Right atrium auricular region (tissue), 2 donors: ENCODE measurements at places on chromosomes 11 and 22. TPM values are rescaled to one million over a fixed set of nuclear protein-coding genes. Genes with fewer than 3 reads are reported as not detected.
A peak's percentile ranks its signal among the peaks of the same experiment; 100 is the strongest.

- no peaks in the 10 kb centered on the region for H3K27me3 ChIP-seq
- H3K4me1 ChIP-seq, result no peaks in the 10 kb centered on the region
- H3K27ac ChIP-seq, result no peak overlapping the region
- no peak for DNase-seq
- H3K36me3 ChIP-seq, result no peaks in the 10 kb centered on the region
These were observed 16.4 kb downstream of the NRIP3 start for GRCh38 chr11:8987446-8987845.

- no peaks in the 10 kb centered on the region for H3K27me3 ChIP-seq
- H3K4me1 ChIP-seq, result no peaks in the 10 kb centered on the region
- DNase-seq, result no peak
- H3K4me3 ChIP-seq, result no peak overlapping the region
These were observed 107.7 kb downstream of the CADM1 start for GRCh38 chr11:115396533-115396932.

DNA sequence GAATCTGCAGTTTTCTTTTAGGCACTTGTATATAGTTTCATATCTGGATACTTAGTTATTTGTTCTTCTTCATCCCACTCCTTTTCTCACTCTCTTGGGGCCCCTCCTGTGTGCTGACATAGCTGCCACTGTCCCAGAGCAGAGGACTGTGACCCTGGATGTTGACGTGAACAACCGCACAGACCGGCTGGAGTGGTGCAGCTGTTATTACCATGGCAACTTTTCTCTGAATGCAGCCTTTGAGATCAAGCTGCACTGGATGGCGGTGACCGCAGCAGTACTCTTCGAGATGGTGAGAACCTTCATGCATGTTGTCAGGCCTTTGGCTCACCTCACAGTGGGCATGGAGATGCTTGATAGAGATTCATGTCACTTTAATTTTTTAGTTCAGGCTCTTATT lies 50.9 kb upstream of the YWHAH start:
- DNase-seq, result no peak
- H3K27ac ChIP-seq, result no peak overlapping the region
- peaks cover 43% of the 10 kb centered on the region for H3K36me3 ChIP-seq
- H3K4me1 ChIP-seq, result no peaks in the 10 kb centered on the region

DNA sequence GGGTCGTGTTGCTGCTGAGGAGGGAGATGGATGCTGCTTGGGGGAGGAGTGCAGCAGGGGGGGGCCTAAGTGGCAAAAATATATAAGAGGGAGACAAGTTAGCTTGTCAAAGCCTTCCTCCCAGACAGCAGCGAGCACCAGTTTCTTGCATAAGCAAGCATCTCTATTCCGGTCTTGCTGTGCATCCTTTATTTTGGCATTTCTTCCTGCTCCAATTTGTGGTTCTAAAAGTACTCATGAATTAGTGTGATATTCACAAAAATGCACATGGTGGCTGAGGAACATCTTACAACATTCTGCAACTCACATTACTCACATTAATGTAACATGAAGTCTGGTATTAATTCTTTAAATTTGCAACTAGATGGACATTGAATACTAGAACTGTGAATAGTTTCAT lies 32.1 kb downstream of the GDPD5 start:
- no peaks in the 10 kb centered on the region for H3K36me3 ChIP-seq
- H3K27ac ChIP-seq, result no peak overlapping the region
- no peak overlapping the region for H3K4me3 ChIP-seq
- H3K27me3 ChIP-seq, result no peaks in the 10 kb centered on the region
- no peak for DNase-seq

DNA sequence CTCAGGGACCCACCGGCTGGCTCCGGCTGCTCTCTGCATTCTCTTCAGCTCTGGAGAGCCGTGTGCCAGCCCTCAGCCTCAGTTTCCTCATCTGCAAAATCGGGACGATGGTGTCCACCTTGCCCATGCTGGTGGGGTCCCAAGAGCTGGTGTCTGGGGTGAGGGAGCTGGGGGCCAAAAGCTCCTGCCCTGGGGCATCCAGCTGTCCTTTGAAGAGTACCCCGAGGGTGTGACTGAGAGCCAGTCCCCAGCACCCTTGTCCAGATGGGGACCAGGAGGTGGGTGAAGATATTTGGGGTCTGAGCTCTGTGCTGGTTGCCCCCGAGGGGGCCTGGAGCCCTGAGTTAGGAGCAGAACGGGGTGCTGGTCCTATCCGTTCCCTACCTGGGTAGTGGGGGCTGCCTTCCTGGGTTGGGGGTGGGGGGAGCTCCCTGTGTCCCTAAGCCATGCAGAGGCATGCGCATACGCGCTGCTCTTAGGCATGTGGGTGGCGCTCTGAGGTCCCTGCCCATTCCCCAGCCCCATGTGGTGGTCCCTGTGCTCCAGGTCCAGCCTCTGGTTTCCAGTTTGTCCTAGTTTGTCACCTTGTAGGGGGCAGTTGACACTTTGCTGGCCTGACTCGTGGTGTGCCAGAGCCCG lies 4.9 kb downstream of the LRP5 start:
- no peaks in the 10 kb centered on the region for H3K27me3 ChIP-seq
- peaks cover 59% of the 10 kb centered on the region for H3K4me1 ChIP-seq
- no peak for DNase-seq
- no peak overlapping the region for H3K4me3 ChIP-seq

GRCh38 chr22:29009148-29009547 lies 52.5 kb downstream of the C22orf31 start:
- H3K4me3 ChIP-seq, result no peak overlapping the region
- no peaks in the 10 kb centered on the region for H3K36me3 ChIP-seq
- H3K27ac ChIP-seq, result peak overlapping the region; percentile 72

- H3K36me3 ChIP-seq, result no peaks in the 10 kb centered on the region
- H3K27me3 ChIP-seq, result no peaks in the 10 kb centered on the region
- DNase-seq, result peak; percentile 83
- H3K4me3 ChIP-seq, result peak overlapping the region; percentile 86
- H3K27ac ChIP-seq, result peak overlapping the region; percentile 94
These were observed 1.8 kb downstream of the PANX1 start for GRCh38 chr11:94130298-94131046.

DNA sequence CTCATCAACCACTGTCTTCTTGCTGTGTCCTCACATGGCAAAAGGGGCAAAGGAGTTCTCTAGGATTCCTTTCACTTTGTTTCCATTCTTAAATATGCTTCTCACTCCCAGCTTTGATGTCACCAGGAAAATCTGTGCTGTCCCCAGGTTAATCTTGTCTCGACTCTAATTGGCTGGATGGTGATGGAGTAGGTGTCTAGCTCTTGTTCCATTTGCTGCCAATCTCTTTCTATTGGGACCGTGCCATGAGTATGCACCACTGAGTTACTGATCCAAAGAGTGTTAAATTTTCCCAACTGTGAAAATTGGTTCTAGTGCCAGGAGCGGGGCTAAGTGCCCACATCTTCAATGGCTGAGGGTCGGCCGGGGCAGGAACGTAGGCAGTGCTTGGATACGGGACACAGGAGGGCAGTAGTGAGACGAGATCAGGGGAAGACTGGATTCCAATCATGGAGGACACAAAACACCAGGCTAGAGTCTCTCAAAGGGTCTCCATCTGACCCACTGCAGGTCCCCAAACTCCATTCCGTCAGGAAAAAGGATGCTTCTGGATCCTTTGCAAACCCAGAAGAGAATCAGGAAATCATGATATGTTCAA lies 47.7 kb upstream of the CSNK2A3 start:
- H3K27me3 ChIP-seq, result no peaks in the 10 kb centered on the region
- H3K27ac ChIP-seq, result no peak overlapping the region
- peaks cover 32% of the 10 kb centered on the region for H3K4me1 ChIP-seq
- no peaks in the 10 kb centered on the region for H3K36me3 ChIP-seq
- no peak for DNase-seq
- H3K4me3 ChIP-seq, result no peak overlapping the region

DNA sequence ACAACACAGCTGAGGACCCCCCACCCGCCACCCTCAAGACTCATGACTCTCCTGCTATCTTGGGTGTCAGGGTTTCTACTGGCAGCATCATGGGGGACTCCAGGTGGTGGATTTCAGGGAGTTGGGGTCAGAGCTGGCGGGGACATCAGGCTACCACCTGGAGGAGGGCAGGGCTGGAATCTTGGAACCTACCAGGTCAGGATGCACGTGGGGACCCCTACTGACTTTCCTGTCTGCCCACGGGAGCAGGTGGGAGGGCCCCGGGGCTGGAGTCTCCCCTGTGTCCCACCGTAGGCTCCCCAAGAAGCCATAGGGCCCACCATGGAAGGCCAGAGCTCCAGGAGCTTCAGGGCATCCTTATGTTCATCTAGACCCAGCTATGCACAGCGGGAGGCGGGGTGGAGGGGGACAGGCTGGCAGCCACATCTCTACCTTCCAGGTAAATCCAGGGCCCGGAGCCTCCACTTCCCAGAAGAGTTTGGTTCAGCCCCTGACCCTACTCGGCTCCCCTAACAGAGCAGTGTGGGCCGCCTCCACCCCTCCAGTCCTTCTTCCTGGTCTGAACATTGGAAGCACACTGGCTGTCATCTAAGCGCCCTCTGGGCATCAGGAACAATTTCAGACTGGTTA lies 10.0 kb downstream of the SLC37A2 start:
- no peaks in the 10 kb centered on the region for H3K4me1 ChIP-seq
- no peak overlapping the region for H3K4me3 ChIP-seq
- H3K27ac ChIP-seq, result no peak overlapping the region
- no peaks in the 10 kb centered on the region for H3K36me3 ChIP-seq
- no peak for DNase-seq

- H3K4me3 ChIP-seq, result no peak overlapping the region
- DNase-seq, result no peak
- H3K36me3 ChIP-seq, result no peaks in the 10 kb centered on the region
- H3K27ac ChIP-seq, result no peak overlapping the region
- no peaks in the 10 kb centered on the region for H3K4me1 ChIP-seq
These were observed 100.3 kb downstream of the FAT3 start for GRCh38 chr11:92324890-92325289.

The LRP4 gene
- 29.6 TPM for total RNA-seq

The ACR gene
- total RNA-seq, result not detected

DNA sequence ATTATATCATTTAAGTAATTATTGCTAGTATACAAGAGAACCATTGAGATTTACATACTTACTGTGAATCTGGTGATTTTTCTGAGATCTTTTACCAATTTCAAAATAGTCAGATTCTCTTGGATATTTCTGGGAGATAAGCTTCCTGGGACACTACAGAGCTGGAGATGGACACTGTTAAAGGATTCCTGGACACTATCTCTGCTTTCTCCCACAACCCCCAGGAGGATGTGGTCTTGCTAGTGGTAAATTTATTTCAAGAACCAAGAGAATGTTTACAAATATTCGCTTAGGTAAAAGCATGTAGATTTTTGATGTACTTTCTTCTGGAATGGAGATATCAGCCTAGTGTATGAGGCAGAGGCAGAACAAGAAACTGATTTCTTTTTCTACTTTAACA lies 12.9 kb downstream of the CCDC82 start:
- DNase-seq, result no peak
- no peak overlapping the region for H3K4me3 ChIP-seq
- H3K4me1 ChIP-seq, result no peaks in the 10 kb centered on the region

The DCDC1 gene
- 0.15 TPM for total RNA-seq

DNA sequence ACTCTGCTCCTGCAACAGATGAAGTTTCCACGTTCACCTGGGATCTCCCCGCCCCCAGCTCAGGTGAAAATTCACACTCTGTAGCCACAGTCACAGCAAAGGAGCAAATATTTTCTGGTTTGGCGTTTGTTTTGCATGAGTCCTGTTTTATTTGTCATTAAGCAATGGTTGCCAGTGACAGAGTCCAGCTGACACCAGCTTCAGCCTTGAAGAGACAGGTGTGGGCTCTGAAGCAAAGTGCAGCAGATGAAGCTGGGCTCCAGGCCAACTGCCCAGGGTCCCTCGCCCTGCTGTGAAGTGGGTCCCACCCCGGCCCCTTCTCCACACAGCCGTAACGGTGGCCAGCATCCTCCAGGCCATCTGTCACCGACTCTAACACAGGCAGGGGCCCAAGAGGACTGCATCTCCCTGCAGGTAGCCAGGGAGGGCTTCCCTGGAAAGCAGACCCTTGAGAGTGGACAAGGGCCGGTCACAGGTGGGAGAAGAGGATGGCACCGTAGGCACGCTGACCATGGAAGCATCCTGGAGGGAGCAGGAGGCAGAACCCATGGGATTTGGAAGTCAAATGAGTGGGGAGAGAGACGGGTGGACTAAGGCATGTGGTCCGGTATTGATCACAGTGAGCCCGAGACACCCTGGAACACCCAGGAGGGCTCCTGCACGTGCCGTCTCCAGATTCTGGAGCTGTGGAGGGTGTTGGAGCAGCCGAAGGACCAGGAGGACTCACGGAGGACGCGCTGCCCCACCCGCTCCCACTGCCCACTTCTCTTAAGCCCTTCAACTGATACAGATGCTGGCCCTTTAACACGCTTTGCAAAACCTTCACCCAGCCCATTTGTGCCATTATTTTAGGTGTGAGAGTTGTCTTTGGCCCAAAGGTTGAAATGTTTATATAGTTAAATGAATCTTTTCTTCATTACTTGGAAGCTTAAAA lies 294.5 kb downstream of the BRD1 start:
- no peaks in the 10 kb centered on the region for H3K36me3 ChIP-seq
- DNase-seq, result no peak
- H3K4me3 ChIP-seq, result no peak overlapping the region
- no peaks in the 10 kb centered on the region for H3K4me1 ChIP-seq
- H3K27ac ChIP-seq, result no peak overlapping the region

The TYR gene
- total RNA-seq, result not detected
